ENCODE measurements at places on chromosomes 16 and 17.

DNA sequence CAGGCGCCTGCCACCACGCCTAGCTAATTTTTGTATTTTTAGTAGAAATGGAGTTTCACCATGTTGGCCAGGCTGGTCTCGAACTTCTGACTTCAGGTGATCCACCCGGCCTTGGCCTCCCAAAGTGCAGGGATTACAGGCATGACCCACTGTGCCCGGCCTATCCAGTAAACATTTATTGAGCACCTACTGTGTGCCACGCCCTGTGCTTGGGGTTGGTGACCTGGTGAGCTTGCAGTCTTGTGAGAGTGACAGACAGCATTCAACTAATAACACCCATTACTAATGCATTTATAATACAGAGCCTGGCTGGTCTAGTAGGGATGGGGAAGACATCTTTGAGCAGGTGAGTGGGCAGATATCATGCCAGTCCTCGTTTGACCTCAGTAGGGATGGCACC lies 113.1 kb downstream of the SOCS1 start:
- no peak for DNase-seq

DNA sequence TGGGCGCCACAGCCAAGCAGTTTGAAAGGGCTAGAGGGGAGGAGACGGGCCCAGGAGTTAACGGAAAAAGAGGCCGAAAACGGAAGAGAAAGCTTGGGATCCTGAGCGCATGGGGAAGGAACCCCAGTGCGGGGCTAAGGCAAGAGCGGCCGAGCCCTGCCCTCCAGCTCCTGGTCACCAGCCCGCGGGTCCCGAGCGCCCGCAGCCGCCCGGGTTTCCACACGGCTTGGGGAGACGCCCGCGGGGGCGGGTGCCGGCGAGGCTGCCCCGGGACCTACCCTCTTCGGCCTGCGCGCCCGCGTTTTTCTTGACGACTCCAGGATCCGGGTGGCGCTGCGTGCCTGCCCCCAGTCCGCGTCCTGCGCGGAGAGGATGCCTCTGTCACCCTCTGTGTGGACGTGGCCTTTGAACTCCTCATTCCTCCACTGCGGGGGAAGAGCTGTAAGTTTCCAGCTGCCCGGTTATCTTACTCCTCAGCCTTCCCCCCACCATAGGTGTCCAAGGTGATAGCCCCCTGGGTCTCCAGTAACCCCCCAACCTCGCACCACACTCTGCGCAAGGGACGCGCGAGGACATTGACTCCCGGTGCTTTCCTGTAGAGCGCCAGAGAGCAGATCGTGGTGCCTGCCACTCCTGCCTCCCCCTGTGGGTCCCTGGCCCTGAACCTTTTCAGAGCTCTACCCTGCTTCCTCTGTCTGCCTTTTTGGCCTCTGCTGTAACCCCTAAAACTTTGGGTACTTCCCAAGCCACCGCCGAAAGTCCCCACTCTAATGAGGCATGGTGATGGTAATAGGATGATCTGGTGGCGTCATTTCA lies 1.7 kb upstream of the CDH11 start:
- no peak for DNase-seq

DNA sequence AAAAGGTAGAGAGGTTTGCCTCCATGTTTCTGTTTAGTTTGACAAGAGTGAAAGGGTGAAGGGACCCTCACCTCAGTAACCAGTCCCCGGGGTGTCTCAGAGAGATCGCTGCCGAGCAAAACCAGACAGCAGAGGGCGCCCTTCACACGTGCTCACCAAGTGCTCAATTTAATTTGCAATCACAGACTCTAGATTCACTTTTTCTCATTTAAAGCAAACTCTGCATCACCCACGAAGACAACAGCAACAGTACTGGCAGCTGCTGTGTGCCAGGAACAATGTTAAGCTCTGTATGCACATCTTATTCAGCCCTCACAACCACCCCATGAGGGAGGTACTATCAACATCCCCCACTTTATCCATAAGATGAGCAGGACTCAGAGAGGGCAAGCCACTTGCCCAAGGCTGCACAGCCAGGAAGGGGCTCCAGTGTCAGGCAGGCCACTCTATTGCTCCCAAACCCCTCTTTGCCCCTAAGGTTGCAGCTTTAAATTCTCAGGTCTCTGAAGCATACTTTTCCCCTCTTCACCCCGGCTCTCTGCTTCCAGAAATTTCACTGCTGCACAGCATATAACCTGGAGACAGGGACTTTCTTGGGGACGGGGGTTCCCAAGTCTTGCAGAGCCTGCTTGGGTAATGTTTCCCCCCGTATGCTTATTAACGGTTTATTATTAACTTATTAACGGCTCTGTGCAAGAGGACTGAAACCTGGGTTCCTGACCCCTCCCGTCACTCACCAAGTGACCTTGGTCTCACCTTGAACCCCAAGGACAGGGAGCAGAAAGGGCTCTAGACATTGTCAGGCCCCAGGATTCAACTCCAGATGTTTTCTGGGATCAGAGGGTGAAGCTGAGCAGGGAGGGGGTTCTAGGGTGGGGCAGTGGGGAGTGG lies 70.9 kb downstream of the CNGB1 start:
- peak; percentile 73 for DNase-seq

GRCh38 chr16:54928411-54929089 lies 2.1 kb upstream of the IRX5 start:
- DNase-seq = peak; percentile 36

- no peak for DNase-seq
Observed at GRCh38 chr17:71631483-71631882, 489.3 kb upstream of the SOX9 start.

GRCh38 chr16:69143116-69143515 lies 10.7 kb downstream of the UTP4 start:
- DNase-seq = no peak

GRCh38 chr17:79631640-79632431 lies 21.0 kb upstream of the RBFOX3 start:
- no peak for DNase-seq

GRCh38 chr17:83108709-83109108 lies 29.3 kb downstream of the METRNL start:
- no peak for DNase-seq

- DNase-seq = no peak
Observed at GRCh38 chr16:69413045-69413664, 11.3 kb upstream of the CYB5B start.

- DNase-seq = no peak
Observed at GRCh38 chr17:71063127-71063526, 893.8 kb downstream of the KCNJ2 start.

- DNase-seq = no peak
Observed at GRCh38 chr17:66580956-66581391, 253.9 kb upstream of the CACNG5 start.

DNA sequence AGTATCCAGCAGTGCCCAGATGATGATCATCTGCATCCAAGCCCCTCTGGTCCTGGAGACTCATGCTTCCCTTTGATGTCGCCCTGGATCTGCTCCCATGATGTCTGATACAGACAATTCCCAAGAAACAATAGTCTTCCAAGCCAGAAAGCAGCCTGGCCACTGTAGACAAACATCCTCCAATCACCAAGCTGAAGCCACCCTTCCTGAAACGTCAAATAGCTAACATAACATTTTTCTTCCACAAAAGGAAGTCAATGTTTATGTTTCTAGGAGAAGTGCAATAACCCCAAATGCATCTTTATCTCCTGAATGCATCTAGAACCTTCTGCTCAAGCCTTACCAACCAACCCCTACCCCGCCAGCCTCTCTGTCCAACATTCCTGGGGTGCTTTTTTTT lies 1.2 kb upstream of the DPEP2 start:
- no peak for DNase-seq

- DNase-seq = peak; percentile 51
Observed at GRCh38 chr16:30184096-30184890, 891 bp downstream of the CORO1A start.

DNA sequence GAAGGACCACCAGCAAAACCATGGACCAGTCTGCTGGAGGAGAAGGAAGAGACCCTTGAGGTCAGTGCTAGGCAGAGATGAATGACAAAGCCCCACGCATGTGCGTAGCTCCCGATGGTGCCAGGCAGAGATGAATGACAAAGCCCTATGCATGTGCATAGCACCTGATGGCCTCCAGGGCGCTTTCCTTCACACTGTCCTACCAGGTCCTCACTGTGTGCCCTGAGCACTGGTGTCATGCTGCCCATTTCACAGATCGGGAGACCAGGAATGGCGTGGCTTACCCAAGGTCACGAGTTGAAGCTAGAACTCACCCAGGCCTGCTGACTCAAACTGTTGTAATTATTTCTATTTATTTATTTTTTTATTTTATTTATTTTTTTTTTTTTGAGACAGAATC lies 149.6 kb downstream of the KATNIP start:
- DNase-seq = no peak

- no peak for DNase-seq
Observed at GRCh38 chr17:66416207-66416940, 114.0 kb downstream of the PRKCA start.

- DNase-seq = peak; percentile 56
Observed at GRCh38 chr17:50918933-50919296, 52.8 kb upstream of the TOB1 start.

- DNase-seq = no peak
Observed at GRCh38 chr16:58499092-58499511, 841 bp upstream of the NDRG4 start.

DNA sequence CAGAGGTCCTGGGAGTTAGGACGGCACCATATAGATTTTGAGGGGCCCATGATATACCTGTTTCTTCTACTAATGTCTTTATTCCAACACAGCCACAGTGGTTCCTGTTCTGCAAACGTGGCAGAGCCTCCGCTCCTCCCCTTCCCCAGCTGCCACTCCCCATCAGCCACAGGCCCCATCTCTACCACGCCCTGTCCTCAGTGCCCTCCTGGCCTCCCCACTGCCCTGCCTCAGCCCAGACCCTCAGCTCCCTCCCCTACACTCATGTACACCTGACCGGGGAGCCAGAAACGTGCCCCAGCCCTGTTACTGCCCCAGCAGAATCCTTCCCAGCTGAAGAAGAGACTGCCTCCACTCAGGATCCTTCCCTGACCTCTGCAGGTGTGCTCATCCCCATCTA lies 11.9 kb upstream of the RBFOX3 start:
- no peak for DNase-seq

DNA sequence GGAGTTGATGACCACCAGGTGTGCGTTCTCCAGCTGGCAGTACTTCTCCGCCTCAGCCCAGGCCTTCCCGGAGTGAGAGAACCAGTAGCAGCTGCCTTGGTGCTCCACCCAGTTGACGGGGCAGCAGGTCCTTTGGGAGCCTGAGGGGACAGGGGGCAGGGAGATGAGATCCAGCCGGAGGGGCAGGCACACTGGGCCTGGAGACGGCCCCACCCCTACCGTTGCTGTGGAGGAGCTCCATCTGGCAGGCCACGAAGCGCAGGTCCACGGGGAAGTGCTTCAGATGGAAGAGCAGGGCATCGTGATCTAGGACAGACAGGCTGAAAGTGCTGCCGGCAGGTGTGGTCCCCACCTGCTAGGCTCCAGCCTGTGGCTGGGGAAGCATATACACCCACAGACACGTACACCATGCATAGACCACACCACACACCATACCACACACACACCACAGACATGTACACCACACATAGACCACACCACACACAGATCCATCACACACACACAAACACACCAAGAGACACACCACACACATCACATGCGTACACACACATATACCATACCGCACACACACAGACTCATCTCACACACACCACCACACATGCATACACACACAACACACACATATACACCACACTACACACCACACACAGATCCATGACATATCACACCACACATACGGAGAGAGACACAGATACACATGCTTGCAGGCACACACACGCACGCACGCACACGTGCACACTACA lies 7.4 kb downstream of the ASGR2 start:
- no peak for DNase-seq

DNA sequence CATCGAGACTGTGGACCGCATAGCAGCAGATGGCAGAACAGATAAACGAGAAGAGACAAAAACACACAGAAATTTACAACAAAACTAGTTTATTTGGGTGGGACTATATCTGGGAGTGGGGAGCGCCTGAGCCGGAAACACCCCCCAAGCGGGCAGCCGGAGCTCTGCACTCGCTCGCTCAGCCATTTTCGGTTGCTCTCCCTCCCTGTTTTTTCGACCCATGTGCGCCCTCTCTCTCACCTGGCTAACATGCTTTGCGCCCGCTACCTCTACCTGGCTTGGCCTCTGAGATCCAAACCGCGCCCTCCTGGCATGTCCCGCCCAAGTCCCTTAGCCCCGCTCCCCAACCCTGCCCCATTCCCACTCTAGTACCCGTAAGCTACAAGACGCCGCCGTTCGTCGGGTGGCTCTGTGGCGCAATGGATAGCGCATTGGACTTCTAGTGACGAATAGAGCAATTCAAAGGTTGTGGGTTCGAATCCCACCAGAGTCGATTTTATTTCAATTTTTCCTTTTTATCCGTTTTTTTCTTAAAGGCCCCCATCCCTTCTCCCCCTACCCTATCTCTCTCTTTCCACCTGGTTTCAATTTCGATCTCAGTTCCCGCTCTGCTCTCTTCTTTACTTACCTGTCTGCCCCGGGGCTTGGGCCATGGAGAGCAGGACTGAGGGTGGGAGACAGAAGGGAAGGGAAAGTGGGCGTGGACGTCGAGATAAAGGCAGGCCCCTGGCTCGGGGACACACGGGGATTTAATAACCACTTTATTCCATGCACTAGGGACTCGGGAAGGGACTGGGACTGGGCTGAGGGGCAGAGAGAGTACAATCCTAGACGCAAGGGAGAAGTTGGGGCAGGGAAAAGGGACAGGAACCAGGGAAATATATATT lies 2.4 kb upstream of the ALOXE3 start:
- DNase-seq = peak; percentile 79

GRCh38 chr17:48840441-48840840 lies 9.6 kb downstream of the CALCOCO2 start:
- DNase-seq = no peak

GRCh38 chr17:37359682-37360188 lies 16.1 kb upstream of the C17orf78 start:
- no peak for DNase-seq

DNA sequence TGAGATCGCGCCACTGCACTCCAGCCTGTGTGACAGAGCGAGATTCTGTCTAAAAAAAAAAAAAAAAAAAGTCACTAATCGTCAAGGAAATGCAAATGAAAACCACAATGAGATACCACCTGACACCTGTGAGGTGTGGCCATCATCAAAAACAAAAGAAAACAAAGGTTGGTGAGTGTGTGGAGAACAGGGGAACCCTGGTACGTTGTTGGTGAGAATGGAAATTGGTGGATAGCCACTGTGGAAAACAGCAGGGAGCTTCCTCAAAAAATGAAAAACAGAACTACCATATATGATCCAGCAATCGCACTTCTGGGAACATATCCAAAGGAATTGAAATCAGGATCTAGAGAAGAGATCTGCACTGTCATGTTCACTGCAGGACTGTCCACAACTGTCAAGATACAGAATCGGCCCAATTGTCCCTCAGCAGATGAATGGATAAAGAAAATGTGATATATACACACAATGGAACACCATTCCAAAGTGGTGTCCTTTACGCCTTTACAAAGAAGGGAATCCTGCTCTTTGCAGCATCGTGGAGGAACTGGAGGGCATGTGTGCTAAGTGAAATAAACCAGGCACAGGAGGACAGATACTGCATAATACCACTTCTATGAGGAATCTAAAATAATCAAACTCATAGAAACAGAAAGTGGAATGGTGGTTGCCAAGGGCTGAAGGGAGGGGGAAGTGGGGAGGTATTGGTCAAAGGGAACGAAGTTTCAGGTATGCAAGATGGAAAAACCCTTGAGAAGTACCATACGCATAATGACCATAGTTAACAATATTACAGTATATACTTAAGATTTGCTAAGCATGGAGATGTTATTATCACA lies 63.5 kb upstream of the PLCG2 start:
- DNase-seq = no peak
